ENCODE measurements at places on chromosomes 3 and 15.

GRCh38 chr15:72342385-72342784 is 22.4 kb upstream of the CELF6 start:
- peak; percentile 40 for DNase-seq

DNA sequence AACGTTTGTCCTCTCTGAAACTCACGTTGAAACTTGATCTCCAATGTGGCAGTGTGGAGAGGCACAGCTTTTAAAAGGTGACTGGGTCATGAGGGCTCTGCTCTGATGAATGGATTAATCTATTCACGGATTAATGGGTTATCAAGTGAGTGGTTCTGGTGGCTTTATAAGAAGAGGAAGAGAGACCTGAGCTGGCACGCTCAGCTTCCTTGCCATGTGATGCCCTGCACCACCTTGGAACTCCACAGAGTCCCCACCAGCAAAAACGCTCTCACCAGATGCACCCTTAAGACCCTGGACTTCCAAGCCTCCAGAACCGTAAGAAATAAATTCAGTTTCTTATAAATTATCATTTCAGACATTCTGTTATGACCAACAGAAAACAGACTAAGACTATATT is 2.6 kb downstream of the PPP1R2 start:
- DNase-seq, result no peak

GRCh38 chr15:54571576-54571975 is 593.3 kb downstream of the UNC13C start:
- no peak for DNase-seq

GRCh38 chr15:33994005-33994615 is 25.8 kb downstream of the CHRM5 start:
- no peak for DNase-seq

Data from inflammatory macrophage treated with lipopolysaccharide for 4 hours (primary cell).